ENCODE measurements at places on chromosomes 16 and 17.
A peak's percentile ranks its signal among the peaks of the same experiment; 100 is the strongest.

DNA sequence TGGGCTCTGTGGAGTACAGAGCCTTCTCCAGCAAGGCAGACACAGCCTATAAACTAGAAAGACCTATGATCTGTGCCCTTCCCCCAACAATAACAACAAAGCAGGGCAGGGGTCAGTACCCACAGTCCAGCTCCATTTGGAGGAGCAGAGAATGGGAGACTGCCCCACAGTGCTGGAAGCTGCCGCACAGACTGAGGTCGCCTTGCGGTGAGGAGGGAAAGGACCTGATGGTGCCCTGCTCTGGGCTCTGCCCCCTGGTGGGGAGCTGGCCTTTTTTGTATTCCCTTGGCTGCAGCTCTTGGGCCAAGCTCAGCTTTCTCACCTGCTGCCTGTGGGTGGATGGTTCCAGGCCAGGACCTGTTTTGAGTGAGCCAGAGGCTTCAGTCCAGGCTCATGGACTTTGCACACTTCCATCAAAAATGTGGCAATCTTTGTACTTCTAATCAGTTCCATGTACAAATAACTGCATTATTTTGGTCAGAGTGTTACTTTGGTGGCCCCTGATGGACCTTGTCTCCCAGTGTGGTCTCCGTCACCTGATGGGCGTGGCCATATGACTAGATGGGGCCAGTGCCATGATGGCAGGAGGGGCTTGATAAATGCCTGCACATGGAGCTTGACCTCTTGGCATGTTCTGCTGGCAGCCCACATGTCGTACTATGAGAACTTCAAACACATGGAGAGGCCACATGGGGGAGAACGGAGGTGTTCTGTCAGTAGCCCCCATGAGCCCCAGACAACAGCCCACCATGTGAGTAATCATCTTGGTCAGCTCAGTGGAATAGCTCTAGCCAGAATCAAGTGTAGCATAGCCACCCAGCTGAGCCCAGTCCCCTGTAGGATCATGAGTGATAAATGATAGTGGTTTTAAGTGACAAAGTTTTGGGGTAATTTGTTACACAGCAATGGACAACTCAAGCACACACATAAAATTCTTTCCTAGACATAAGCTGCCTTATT is 24.2 kb downstream of the B9D1 start:
- DNase-seq: peak; percentile 72

GRCh38 chr16:16101585-16101984 is 121.7 kb downstream of the ABCC6 start:
- DNase-seq: no peak

DNA sequence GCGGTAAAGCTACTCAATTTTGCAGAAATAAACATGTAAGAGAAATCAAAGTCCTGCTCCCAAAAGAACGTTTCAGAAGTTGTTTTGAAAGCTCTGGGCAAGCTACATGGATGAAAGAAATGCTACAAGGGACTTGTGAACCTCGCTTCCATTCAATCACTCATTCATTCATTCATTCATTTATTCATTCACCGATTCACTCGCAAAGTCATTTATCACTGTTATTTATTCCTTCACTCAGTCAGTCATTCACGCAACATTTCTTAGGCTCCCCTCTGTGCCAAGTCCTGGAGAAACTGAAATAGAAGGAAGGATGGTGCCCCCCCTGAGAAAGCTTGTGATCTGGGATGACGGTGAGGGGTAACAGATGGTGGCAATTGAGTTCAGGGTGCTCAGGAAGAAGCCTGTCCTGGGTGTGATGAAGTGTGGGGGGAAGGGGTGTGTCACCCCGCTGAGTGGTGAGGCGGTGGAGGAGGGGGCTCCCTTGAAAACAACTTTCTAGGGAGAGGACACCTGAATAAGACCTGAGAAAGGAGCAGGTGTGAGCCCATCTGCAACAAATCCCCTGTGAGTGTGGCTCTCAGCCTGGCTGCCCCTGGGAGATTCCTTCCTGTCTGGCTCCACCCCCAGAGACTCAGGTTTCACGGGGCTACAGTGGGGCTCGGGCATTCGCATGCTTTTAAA is 36.3 kb upstream of the PRSS54 start:
- DNase-seq: no peak

DNA sequence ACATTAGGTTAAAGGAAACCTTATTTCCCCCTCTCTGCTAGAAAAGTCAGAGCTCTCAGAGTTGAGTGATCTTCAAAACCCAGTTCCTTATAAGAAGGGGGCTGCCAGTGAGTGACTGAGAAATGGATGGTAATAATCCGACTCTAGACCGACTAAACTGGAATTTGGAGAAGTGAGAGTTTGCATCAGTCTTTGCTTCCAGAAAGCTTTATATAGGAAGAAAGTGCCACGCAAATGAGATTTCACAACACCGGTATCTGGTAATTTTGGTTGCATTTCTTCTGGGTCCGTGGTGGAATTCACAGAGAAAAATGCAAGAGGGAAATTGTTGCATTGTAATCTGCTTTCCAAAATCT is 271.4 kb downstream of the MAF start:
- no peak for DNase-seq

- no peak for DNase-seq
These were observed 3.8 kb downstream of the HSDL1 start for GRCh38 chr16:84141143-84141670.

- DNase-seq: no peak
These were observed 31.9 kb downstream of the CMC2 start for GRCh38 chr16:80974649-80975376.

- no peak for DNase-seq
These were observed 12.0 kb downstream of the CRLF3 start for GRCh38 chr17:30812218-30813177.

DNA sequence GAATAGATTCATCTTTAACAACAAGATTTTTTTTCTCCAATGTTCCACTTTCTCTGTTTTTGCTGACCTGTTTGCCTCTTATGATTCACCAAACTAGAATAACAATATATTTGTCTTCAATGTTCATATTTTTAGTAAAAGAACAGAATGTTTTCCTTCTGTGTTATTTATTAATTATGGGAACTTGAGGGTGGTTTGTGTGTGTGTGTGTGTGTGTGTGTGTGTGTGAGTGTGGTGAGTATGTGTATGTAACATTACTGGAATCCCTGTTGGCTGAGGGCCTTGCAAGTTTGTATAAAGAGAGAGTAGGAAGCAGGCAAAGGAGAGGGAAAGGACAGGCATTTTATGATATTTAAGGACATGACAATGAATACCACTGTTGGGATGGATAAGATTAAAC is 13.8 kb downstream of the STXBP4 start:
- no peak for DNase-seq

Measured in stimulated activated CD4-positive, alpha-beta T cell treated with anti-CD3 and anti-CD28 coated beads, Interleukin-2, amount 100 ng/mL, for 24 hours (primary cell).